ENCODE measurements at places on chromosomes 7 and 10.

DNA sequence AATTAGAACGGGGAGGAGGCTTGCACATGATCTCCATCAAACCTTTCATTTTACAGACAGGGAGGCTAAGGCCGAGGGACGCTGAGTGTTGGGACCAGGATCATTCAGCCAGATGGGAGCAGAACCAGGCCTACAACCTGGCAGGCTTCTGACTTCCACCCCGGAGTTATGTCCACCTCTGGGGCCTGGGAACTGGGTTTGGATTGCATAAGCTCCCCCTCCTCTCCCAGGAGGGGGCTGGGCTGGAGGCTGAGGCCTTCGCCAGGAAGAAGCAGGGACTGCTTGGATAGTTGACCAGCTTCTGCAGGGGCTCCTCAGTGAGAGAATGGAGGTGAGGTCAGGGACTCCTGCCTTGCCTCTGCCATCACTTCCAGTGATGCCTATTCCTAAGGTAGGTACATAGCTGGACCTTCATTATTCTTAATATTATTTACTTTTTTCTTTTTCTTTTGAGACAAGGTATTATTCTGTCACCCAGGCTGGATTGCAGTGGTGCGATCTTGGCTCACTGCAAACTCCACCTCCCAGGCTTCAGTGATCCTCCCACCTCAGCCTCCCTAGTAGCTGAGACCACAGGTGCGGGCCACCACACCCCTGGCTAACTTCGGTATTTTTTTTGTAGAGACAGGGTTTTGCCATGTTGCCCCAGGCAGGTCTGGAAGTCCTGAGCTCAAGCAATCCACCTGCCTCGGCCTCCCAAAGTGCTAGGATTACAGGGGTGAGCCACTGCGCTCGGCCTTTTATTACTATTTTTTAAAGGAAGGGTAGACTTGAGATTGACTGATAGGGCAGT lies 1.3 kb downstream of the SNX10 start:
- no peak for DNase-seq

DNA sequence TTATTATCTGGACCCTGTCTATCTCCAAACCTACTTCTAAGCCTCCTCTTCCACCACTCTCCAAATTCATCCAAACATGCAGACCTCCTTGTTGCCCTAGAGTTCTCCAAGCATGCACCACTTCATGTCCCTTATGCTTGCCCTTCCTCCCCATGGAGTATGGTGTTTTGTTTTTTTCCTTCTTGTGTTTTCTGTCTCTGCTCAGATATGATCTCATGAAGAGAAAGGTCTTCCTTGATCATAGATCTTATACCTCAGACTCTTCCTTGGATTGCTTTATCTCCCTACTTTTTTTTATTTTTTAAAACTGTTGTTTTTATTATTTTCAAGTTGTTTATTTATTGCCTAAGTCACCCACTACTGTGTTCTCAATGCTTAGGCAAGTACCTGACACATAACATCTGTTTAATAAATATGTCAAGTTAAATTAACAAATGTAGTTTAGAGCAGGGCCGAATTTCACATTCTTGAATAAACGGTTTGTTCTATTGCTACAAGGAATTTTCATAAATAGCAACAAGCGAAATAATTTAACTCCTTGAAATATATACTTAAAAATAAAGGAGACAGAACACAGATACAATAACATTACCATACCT lies 84.5 kb downstream of the HGF start:
- DNase-seq = no peak

- DNase-seq = no peak
Measured at GRCh38 chr10:100114976-100115770, 33.5 kb upstream of the CPN1 start.

- no peak for DNase-seq
Measured at GRCh38 chr10:126701526-126701925, 31.0 kb upstream of the C10orf90 start.

DNA sequence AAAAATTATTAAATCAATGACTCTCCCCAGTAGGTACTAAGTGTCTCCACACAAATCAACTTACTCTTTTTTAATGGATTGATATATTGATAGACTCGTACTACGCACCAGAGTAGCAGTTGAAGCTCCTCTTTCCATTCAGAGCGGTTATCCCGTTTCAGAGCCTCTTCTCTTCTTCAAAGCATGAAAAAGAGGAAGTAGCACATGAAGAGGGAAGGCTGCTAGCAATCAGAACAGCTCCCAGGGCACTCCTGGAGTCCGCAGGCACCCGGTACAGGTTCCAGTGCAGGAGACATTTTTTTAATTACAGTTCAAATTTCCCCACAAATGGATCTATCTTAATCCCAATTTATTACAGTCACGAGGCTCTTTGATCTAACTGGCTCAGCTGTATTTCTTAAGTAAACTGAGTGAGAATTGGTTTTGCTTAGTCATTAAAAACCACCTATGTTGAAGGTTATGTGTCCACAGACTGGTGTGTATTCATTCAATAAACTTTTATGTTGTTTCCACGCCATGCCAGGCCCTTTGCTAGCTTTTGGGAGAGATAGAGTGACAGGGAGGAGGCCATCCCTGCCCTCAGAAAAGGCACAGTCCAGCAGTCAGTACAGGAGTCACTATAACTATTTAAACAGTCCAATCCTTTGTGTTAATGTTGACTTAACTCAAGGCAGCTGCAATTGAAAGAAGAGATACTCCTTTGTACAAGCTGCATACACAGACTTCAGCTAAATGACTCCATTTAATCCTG lies 32.1 kb upstream of the CALN1 start:
- no peak for DNase-seq

GRCh38 chr7:34523226-34523918 lies 134.6 kb upstream of the NPSR1 start:
- DNase-seq = no peak

DNA sequence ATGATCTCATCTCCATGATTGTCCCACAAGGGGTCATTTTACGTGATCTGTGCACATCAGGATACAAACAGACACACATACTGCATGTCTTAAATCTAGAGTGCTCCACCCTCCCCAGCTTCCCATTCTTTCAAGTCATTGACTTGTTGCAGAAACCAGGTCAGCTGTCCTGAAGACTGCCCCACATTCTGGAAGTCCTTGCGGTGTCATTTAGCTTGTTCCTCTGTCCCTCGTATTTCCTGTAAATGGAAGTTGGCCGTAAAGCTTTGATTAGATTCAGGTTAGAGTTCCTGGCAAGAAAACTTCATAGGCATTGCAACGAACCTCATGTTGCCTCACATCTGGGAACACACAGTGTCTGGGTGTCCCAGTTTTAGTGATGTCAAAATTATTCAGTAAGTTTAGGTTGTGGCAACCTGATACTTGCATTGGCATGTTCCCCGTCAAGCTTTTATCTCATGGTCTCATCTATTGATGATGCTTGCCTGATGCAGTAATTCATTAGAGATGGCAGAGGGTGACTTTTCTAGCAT lies 417.4 kb upstream of the GALNT17 start:
- DNase-seq = no peak

Measured in natural killer cell (primary cell).